ENCODE measurements at places on chromosomes 11 and 22.

DNA sequence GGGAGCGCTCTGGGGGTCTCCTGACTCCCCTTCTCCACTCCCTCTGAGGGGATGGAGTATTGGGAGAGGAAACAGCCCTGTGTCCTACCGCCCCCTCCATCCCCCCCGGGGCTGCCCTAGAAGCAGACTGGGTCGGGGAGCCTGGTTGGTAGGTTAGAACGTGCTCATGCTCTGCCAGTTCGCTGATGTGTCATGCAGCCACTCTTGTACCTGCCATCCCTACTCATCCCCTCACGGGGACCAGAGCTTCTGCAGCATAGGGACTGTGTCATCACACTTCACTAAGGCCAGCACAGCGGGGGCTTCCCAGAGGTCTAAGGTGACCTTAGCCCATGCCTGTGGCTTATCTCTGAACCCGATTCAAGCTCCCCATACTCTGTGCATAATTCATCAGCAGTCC lies 4.7 kb downstream of the KCNJ1 start:
- DNase-seq: no peak

DNA sequence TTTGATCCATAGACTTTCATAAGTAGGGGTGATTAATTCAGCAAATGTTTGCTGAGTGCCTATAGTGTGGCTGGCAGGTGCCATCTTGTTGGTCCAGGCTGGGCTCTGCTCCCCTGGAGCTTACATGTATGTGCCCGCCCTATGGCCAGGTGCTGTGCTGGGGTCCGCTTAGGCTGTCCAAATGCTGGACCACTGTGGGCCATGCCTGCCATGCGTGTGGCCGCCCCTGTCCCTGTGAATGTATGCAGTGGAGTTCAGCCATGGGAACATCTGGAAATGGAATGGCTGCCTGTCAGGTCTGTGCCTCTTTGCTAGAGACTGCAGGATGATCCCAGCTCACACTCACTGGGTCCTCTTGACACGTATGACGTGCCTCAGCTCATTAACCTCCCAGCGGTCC lies 594.6 kb downstream of the TBC1D22A start:
- no peak for DNase-seq

DNA sequence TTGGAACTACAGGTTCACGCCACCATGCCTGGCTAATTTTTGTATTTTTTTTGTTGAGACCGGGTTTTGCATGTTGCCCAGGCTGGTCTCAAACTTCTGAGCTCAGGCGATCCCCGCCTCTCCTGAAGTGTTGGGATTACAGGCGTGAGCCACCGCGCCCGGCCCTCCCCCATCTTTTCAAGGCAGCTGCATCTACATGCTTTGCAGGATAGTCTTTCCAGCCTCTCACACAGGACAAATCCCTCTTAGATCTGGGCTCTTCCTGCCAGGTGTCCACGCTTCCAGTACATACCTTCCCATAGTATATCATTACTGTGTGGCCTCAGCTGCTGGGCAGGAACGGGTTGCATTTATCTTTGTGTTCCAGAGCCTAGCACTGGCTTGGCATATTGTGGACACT lies 49.7 kb downstream of the C11orf96 start:
- DNase-seq: no peak

DNA sequence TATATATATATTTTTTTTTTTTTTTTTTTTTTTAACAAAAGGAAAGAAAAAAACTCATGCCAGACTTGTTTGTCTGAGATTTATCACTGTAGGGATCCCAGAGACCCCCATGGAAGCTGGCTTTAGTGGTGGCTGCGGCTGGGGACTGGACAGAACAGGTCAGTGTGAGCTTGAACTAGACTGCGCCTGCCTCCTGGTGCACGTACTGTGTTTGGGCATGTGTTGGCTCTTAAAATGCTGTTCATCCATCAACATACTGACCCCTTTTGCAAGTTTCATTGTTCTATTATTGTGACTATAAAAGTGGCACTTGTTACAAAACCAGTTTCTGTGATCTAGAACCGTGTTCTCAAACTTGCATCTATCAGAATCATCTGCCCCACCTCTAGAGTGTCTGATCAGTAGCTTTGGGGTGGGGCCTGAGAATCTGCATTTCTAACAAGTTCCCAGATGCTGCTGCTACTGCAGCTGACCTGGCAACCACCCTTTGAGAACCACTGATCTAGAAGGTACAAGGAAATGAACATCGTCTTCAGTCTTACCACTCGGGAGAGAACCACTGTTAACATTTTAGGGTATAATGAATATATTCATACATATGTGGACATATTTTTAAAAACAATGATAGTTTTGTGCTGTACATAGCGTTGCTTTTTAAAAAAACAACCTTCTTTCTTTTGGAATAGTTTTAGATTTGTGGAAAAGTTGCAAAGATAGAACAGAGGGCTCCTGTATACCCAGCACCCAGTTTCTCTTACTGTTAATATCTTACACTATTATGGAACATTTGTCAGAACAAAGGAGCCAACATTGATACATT lies 54.0 kb downstream of the ZNRF3 start:
- DNase-seq: no peak

GRCh38 chr11:10937385-10937771 lies 79.5 kb upstream of the ZBED5 start:
- DNase-seq: no peak

GRCh38 chr22:22930571-22931556 lies 43.2 kb downstream of the IGLL5 start:
- DNase-seq: no peak

GRCh38 chr11:27437829-27438594 lies 34.6 kb downstream of the LGR4 start:
- DNase-seq: no peak

DNA sequence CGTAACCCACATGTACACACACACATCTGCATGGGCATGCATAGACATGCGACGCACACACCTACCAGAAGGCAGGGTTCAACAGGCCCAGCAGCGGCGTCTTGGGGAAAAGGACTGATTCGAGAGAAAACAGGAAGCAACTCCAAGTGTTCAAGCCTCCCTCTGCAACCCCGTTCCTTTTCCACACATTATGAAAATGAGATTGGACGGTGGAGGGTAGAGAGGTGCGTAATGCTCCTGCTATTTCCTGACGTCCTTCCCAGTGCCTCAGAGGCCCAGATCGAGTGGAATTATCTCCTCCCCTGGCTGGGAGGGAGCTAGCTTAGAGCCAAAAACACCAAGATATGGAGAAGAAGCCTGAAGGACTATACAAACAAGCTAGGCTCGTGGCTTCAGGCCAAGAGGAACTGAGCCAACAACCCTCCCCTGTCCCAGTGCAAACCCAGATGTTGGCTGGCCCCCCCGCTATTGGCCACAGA lies 289.2 kb downstream of the MN1 start:
- peak; percentile 4 for DNase-seq
